ENCODE measurements at places on chromosomes 5 and 9.

GRCh38 chr5:87770601-87771121, 357.9 kb upstream of the CCNH start:
- no peak for DNase-seq

DNA sequence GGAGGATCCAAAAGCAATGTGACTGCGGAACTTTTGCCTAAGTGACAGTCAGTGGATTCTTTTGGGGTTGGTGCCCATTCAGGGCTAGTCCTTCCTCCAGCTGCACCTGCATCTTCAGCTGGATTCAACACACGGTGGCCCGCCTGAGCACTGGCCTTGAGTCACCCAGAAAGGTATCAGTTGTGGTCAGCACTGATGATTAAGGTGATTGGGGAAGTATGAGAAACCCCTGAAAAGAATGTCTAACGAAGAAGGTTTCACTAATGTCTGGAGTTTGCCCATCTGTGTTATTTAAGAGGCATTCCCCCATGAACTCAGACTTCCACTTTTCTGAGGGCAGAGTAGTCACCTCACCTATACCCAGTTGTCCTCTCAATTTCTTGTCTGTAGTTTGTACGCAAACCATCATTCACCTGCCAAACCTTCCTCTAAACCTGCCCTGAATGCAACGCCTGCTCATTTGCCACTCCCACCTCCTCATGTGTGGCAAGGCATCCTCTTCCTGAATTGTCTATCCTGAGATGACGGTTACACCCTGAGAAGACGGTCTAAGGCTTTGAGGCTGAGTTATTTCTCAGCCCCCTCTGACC, 27.2 kb downstream of the CSF2 start:
- no peak for DNase-seq

GRCh38 chr5:150486402-150487198, 21.3 kb upstream of the NDST1 start:
- DNase-seq = no peak

- DNase-seq = peak; percentile 89
These were observed 91.4 kb downstream of the C9orf152 start for GRCh38 chr9:110116543-110116885.

DNA sequence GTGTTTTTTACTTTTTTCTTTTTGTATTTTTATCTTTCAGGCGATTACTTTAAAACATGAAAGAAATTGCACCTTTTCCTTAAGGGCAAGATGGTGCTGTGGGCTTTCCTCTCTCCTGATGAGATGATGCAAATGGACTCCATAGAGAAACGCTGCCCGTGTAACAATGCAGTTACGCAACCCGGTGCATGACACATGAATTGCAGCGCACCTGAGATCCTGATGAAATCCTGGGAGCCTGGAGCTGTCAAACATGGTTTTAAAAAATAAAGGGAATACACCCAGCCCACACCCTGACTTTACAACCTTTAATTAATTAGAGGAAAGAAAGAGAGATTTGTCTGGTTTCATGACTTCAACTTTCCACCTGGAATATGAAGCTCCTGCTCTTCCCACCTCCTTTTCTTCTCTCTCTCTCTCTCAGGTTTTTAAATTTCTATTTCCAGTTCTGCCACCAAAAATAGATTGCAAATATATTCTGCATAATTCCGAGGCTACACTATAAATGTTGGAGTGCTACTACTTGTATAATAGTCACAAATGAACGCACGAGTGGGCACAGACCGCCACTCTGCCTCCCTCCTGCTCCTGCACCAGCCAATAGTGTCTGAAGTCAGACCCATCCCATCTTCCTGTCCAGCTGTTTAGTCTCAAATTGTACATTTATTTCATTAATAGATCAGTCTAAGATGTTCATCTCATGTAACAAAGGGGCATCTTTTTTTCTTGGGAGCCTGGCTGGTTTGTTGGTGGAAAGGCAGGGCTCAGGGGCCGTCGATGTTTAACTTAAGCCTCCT, 179.1 kb downstream of the AUH start:
- DNase-seq = no peak
